ENCODE measurements at places on chromosomes 3 and 15.

DNA sequence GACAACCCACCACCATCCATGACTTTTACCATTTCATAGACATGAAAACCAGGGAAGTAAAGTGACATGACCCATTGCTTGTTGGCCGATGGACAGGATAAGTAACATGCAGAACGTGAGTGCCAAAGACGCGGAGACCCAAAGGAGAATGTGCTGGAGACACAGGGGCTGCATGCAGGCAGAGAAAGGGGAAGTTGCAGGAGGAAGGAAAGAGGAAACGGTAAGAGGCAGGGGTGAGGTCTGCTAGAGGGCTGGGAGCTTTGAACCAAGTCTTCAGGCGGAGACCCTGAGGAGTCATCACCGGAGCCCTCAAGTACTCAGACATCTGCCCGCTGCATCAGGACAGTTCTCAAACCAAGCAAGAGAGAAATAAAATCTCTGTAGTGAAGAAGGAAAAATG lies 34.9 kb downstream of the MAGEF1 start:
- DNase-seq = no peak

GRCh38 chr3:26369133-26369532 lies 253.4 kb upstream of the LRRC3B start:
- DNase-seq = no peak

- no peak for DNase-seq
Observed at GRCh38 chr3:162285259-162285658, 788.7 kb downstream of the OTOL1 start.

- DNase-seq = no peak
Observed at GRCh38 chr3:117616227-117616626, 906.6 kb downstream of the TUSC7 start.

GRCh38 chr3:141386611-141387111 lies 18.4 kb downstream of the ZBTB38 start:
- DNase-seq = no peak

- no peak for DNase-seq
Observed at GRCh38 chr3:183653209-183654064, 18.0 kb downstream of the KLHL24 start.

- no peak for DNase-seq
Observed at GRCh38 chr3:159886050-159886449, 102.6 kb upstream of the IL12A start.
